Stimulated activated CD8-positive, alpha-beta memory T cell treated with anti-CD3 and anti-CD28 coated beads, Interleukin-4, amount 100 ng/mL, for 4 hours (primary cell): ENCODE measurements at places on chromosomes 11 and 22.

DNA sequence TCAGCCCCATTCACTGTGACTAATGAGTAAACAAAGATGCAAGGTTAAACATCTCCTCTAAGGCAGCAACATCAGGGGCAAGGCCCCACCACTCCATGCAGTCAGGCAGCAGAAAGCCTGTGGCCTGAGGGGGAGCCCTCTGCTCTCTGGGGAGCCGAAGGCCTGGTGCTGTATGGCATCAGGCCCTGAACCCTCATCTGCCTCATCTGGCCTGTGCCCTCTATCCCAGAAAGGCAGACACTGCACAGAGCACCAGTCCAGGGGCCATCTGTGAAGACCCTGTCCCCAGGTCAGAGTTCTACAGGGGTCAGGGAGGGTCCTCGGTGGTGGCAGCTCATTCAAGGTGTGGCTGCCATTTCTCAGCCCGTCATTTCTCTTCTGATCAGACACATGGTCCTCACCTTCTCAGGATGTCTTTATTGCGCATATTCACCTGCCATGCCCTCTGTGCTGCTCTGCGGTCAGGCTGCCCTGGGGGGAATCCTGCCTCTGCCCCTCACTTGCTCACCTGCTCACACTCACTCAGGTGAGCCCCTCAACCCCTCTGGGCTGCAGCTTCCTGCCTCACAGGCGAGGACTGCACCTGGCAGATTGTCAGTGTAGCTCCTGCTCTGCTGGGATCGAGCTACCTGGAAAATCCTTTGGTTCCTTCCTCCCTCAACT lies 103.1 kb upstream of the PITPNB start:
- DNase-seq: no peak

GRCh38 chr11:121479698-121480238 lies 27.0 kb upstream of the SORL1-AS1 start:
- no peak for DNase-seq

DNA sequence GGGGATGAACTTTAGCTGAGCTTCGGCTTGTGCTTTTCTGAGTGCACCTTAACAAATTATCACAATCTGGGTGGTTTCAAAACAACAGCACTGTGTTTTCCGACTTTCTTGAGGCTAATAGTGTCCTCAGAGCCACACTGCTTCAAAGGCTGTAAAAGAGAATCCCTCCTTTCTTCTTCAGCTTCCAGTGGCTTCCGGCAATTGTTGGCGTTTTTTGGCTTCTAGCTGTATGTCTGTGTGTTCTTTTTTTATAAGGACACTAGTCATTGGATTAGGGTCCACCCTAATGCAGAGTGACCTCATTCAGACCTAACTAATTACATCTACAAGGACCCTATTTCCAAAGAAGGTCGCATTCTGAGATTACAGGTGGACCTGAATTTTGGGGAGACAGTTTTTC lies 30.6 kb downstream of the KIAA1671 start:
- no peak for DNase-seq

DNA sequence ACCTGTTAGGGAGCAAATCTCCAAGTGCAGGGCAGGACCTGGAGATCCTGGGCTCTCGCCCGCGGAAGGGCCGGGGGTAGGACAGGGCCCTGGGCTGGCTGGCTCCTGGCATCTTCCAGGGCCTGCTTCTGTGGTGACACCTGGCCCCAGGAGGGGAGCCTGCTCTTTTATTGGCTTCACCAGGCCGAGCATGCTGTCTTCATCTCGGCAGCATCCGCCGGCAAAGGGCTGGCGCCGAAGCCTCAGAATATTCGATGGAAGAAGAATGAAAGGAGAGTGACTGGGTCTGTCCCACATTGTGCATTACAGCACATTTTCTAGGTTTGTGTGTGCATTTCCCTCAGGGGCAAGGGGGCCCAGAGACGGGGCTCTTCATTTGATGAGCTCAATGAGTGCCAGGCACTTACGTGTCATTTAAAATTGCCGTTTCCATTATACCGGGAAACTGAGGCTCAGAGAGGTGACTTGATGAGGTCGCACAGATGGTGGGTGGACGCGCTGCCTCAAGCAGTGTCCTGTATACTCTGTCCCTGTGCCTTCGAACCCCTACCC lies 70.0 kb downstream of the RBX1 start:
- no peak for DNase-seq
